NCI-H1930 (cell line): ENCODE measurements at places on chromosomes 2 and 18.

- DNase-seq: no peak
Measured at GRCh38 chr18:31920277-31920676, 22.7 kb downstream of the TRAPPC8 start.

DNA sequence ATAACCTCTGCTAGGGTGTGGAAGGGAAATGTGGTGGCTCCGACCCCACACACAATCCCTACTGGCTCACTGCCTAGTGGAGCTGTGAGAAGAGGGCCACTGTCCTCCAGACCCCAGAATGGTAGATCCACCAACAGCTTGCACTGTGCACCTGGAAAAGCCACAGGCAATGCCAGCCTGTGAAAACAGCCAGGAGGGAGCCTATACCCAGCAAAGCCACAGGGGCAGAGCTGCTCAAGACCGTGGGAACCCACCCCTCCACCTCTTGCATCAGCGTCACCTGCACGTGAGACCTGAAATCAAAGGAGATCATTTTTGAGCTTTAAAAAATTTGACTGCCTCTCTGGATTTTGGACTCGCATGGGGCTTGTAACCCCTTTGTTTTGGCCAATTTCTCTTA lies 249.0 kb upstream of the CDH2 start:
- no peak for DNase-seq

DNA sequence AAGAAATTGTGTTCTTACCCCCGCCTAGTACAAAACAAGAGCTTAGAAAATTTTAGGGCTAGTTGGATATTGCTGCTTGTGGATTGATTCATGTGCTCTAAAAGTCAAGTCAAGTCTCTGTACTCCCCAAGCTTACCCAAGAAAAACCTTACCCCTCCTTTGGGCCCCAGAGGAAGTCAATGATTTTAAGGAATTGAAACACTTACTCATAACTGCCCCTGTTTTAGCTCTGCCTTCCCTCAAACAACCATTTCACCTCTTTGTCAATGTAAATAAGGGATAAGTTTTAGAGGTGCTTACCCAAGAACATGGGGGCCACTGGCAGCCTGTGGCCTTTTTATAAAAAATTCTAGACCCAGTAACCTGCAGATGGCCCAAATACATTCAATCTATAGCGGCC lies 136.6 kb upstream of the RMP24 start:
- no peak for DNase-seq

- no peak for DNase-seq
Measured at GRCh38 chr18:42296192-42296591, 341.2 kb downstream of the PIK3C3 start.

GRCh38 chr2:162220368-162220767 lies 22.9 kb downstream of the FAP start:
- DNase-seq: no peak

- DNase-seq: no peak
Measured at GRCh38 chr2:236366049-236366387, 101.8 kb upstream of the ASB18 start.

GRCh38 chr2:73333564-73333963 lies 40.2 kb upstream of the EGR4 start:
- peak; percentile 81 for DNase-seq

DNA sequence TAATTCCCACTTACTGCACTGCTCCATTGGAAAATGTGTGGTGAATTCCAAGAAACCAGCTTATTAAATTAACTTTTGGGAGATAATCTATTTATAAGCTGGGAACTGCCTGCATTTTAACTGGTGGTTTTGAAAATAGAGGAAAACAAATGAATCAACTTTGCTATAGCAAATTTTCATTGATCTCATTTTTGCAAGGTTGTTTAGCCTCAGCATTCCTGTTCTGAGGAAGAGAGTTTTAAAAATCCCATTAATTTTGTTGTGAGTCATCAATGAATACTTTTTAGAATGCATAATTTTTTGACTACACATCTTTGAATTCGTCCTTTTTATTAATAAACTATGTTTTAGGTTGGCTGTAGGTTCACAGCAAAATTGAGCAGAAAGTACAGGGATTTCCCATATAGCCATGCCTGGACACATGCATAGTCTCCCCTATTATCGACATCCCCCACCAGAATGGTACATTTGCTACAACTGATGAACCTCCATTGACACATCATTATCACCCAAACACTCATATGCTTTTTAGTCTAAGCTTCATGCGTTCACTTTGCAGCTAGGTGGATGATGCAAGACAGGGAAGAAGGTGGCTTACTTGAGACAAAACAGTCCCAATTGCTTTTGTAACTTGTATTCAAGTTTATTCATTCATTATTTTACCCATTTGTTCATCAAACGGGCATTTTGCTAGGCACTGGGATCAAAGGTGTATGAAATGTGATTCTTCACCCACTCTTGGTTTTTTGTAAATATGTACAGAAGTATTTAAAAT lies 106.9 kb downstream of the ZNF521 start:
- no peak for DNase-seq

DNA sequence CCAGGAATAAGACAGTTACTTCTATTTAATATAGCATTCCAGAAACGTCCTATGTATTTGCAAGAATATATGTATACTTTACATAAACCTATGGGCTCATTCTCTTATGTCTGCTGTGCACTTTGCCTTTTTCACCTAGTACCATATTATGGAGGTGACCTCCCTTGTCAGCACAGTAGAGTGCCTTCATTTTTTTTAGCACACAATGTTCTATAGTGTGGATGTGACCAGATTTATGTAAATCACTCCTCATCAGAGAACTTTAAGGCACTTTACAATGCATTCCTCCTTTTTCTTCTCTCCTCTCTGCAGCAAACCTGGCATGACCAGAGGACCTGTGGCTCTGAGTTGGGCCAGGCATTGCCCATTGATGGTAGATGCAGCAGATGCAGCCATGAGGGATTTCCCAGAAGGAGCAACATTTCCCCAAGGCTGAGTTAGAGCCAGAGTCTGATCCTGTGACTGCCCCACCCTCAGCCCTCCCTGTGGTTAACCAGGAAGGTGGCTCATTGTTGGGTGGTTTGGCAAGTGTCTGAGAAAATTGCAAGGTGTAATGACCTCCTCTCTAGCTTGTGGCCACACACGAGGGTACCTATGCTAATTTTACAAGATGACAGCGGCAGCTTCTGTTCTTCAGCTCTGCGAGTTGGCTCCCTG lies 76.5 kb upstream of the DLX2 start:
- no peak for DNase-seq

DNA sequence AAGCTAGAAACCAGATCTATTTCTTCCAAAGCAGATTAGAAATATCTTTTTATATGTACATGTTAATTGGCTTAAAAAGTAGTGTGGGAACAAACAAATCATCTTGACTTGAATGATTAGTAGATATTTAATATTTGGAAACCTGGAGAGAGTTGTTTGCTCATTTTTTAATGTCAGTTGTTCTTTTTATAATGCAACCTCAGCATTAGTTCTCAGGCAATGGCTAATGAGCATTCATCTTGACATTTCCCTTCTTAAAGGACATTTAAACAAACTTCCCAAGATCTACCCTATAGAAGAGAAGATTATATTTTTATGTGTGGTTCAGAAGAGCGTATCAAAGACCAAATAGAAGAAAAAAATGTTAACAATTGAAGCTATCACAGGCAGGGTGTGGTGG lies 334.0 kb downstream of the CTNNA2 start:
- DNase-seq: no peak

- no peak for DNase-seq
Measured at GRCh38 chr2:67671464-67672450, 274.6 kb downstream of the ETAA1 start.

- no peak for DNase-seq
Measured at GRCh38 chr2:239199041-239199768, 201.6 kb downstream of the HDAC4 start.
